ENCODE measurements at places on chromosomes 12 and 14. TPM values are rescaled to one million over a fixed set of nuclear protein-coding genes. Genes with fewer than 3 reads are reported as not detected.
A peak's percentile ranks its signal among the peaks of the same experiment; 100 is the strongest.

Gene PPHLN1
- total RNA-seq = 87.6 TPM

GRCh38 chr14:58477653-58478052, 50.1 kb downstream of the KIAA0586 start:
- no peaks in the 10 kb centered on the region for H3K36me3 ChIP-seq
- no peaks in the 10 kb centered on the region for H3K27me3 ChIP-seq
- no peak overlapping the region for H3K27ac ChIP-seq

- H3K36me3 ChIP-seq = no peaks in the 10 kb centered on the region
- no peak overlapping the region for H3K27ac ChIP-seq
- no peaks in the 10 kb centered on the region for H3K4me1 ChIP-seq
- DNase-seq = no peak
- H3K4me3 ChIP-seq = no peak overlapping the region
- no peaks in the 10 kb centered on the region for H3K27me3 ChIP-seq
Observed at GRCh38 chr14:85604714-85605113, 74.8 kb downstream of the FLRT2 start.

- H3K27ac ChIP-seq = no peak overlapping the region
- no peak overlapping the region for H3K4me3 ChIP-seq
- no peaks in the 10 kb centered on the region for H3K27me3 ChIP-seq
- peaks cover 5% of the 10 kb centered on the region for H3K36me3 ChIP-seq
- no peak for DNase-seq
Observed at GRCh38 chr12:7096979-7097378, 4.7 kb upstream of the C1R start.

DNA sequence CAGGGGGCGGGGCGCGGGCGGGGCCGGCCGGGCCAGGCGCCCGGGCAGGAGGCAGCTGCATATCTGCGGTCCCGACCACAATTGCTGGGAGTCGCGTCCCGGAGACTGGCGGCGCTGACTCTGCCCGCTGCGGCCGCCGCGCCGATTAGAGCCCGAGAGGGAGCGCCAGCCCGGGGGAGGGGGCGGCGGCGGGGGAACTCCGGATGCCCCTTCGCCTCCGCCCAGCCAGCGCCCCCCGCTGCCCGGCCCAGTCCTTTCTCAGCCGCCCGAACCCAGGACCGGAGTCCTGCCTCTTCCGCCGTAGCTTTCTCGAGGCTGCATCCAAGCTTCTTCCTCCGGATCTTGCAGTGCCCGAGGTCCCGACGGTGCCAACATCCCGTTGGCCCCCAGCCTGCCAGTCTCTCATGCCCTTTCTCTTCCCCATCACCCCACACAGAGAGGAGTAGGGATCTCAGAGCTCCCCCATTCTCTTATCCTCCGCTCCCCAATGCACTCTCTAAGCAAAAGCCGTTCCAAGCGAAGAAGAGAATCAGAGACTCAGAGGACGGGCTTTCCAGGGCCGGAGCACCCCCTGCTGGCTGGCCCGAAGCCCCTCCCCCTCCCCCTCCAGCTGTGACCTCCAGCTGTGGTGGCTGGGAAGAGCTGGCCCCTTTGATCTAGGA, 8.8 kb upstream of the SP7 start:
- DNase-seq = peak; percentile 84
- peak overlapping the region; percentile 69 for H3K4me3 ChIP-seq
- no peaks in the 10 kb centered on the region for H3K27me3 ChIP-seq

- H3K27ac ChIP-seq = no peak overlapping the region
- no peak overlapping the region for H3K4me3 ChIP-seq
- no peaks in the 10 kb centered on the region for H3K36me3 ChIP-seq
- H3K4me1 ChIP-seq = no peaks in the 10 kb centered on the region
Observed at GRCh38 chr12:14410841-14411569, 45.5 kb downstream of the ATF7IP start.

Gene CFAP251
- total RNA-seq = 1.2 TPM

GRCh38 chr12:29610473-29611170, 113.1 kb upstream of the OVCH1 start:
- H3K4me1 ChIP-seq = no peaks in the 10 kb centered on the region
- H3K27ac ChIP-seq = no peak overlapping the region
- H3K27me3 ChIP-seq = no peaks in the 10 kb centered on the region
- no peak for DNase-seq
- no peak overlapping the region for H3K4me3 ChIP-seq

DNA sequence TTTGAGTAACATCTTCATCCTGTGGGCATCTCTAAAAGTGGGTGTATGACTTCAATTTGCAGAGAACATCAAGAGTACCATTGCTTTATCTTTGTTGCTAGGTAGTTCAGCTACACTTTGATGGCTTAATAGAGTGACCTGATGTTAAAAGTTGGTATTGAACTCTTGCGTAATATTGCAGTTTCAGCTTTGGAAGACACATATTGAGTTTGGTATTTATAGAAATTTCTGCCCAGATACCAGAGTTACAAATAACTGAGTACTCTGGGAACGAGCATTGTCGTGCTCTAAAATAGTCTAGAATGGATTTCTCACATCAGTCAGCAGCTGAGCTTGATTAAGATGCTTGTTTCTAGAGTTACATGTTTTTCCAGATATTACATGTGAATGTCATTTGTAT, 24.8 kb upstream of the AKAP5 start:
- peaks cover 2% of the 10 kb centered on the region for H3K36me3 ChIP-seq
- no peaks in the 10 kb centered on the region for H3K27me3 ChIP-seq
- peaks cover 41% of the 10 kb centered on the region for H3K4me1 ChIP-seq
- H3K4me3 ChIP-seq = no peak overlapping the region

Gene CMA1
- total RNA-seq = not detected

- H3K27ac ChIP-seq = no peak overlapping the region
- H3K36me3 ChIP-seq = no peaks in the 10 kb centered on the region
- H3K27me3 ChIP-seq = no peaks in the 10 kb centered on the region
- DNase-seq = no peak
- H3K4me3 ChIP-seq = no peak overlapping the region
Observed at GRCh38 chr12:99281277-99281676, 366.3 kb upstream of the GARIN6 start.

Gene RIMBP2
- total RNA-seq = not detected

- H3K27me3 ChIP-seq = no peaks in the 10 kb centered on the region
- H3K4me1 ChIP-seq = no peaks in the 10 kb centered on the region
- H3K36me3 ChIP-seq = no peaks in the 10 kb centered on the region
Observed at GRCh38 chr12:46043972-46044520, 53.7 kb upstream of the SCAF11 start.

DNA sequence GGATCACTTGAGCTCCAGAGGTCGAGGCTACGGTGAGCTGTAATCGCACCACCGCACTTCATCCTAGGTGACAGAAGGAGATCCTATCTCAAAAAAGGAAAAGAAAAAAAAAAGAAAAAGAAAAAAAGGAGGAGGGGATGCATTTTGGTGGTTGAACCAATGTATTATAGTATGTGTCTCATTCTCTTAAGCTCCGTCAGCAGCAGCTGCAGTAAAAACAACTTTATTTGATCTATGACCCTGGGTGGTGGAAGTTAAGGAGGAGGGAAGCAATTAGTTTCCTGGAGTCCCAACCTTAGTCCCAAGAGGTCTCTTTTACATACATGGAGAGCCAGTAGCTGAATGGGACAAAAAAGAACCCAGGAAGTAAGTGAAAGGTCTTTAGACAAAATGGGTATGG, 26.8 kb upstream of the APOF start:
- H3K4me1 ChIP-seq = no peaks in the 10 kb centered on the region
- no peaks in the 10 kb centered on the region for H3K27me3 ChIP-seq
- no peak for DNase-seq
- no peak overlapping the region for H3K4me3 ChIP-seq
- H3K27ac ChIP-seq = no peak overlapping the region

Gene PTPN21
- total RNA-seq = 27.7 TPM

Gene BATF
- total RNA-seq = 1.5 TPM

Gene RPGRIP1
- total RNA-seq = 0.12 TPM

Gene L2HGDH
- total RNA-seq = 27.6 TPM

GRCh38 chr14:71625175-71625574, 307.1 kb upstream of the RGS6 start:
- H3K4me3 ChIP-seq = no peak overlapping the region
- H3K4me1 ChIP-seq = peaks cover 16% of the 10 kb centered on the region
- no peaks in the 10 kb centered on the region for H3K36me3 ChIP-seq

GRCh38 chr14:69750495-69750894, 16.4 kb upstream of the SRSF5 start:
- no peaks in the 10 kb centered on the region for H3K36me3 ChIP-seq
- peaks cover 37% of the 10 kb centered on the region for H3K4me1 ChIP-seq
- no peaks in the 10 kb centered on the region for H3K27me3 ChIP-seq

DNA sequence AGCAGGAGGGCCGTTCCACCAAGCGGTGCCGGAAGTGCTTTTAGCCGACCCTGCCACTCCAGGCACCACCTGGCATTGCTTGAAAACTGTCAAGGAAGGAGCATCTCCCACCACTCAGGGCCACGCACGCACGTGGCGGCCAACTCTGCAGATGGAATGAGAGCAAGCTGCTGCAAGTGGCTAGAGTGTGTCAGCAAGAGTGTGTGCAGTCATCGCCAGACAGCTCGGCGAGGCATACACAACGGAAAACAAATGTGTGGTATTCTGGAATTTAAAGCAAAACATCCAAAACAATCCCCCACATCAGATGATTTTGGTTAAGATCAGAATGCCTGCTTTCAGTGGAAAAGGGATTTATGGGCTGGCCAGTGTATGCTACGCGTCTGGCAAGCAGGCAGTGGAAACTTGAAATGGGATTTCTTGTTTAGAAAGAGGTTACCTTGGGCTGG, 11.2 kb downstream of the CD9 start:
- no peak overlapping the region for H3K4me3 ChIP-seq
- H3K27ac ChIP-seq = no peak overlapping the region
- no peaks in the 10 kb centered on the region for H3K27me3 ChIP-seq
- DNase-seq = no peak

DNA sequence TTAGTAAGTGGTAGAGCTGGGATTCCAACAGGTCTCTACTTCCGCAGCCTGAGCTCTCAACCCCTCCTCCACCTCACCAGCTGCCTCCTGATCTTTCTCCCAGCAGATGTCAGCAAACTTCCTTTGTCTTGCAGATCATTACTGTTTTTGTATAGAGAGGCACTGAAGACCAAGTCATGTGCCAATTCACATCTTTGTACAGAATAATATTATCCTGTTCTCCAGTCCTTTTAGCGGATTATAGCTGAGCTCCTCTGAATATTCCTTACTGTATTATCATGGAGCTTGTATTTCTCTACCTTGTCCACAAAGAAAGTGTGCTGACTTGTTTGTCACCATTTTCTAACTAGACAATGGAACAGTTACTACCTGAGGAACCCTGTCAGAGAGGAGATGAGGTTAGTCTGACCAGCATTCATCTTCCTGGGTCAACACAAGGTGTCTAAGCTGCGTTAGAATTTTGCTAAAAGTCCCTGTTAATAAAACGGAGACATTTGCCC, 142.3 kb upstream of the ARHGAP5 start:
- peak; percentile 74 for DNase-seq
- H3K36me3 ChIP-seq = no peaks in the 10 kb centered on the region
- H3K4me1 ChIP-seq = peaks cover 50% of the 10 kb centered on the region
- H3K4me3 ChIP-seq = no peak overlapping the region
- peak overlapping the region; percentile 71 for H3K27ac ChIP-seq

Gene CPSF2
- total RNA-seq = 80.3 TPM

GRCh38 chr12:40469736-40470135, 222.5 kb upstream of the CNTN1 start:
- H3K27me3 ChIP-seq = no peaks in the 10 kb centered on the region
- no peaks in the 10 kb centered on the region for H3K36me3 ChIP-seq
- DNase-seq = no peak
- no peak overlapping the region for H3K27ac ChIP-seq
- H3K4me1 ChIP-seq = no peaks in the 10 kb centered on the region

Data from Caco-2 (cell line).